ENCODE measurements at places on chromosomes 2 and 18.

DNA sequence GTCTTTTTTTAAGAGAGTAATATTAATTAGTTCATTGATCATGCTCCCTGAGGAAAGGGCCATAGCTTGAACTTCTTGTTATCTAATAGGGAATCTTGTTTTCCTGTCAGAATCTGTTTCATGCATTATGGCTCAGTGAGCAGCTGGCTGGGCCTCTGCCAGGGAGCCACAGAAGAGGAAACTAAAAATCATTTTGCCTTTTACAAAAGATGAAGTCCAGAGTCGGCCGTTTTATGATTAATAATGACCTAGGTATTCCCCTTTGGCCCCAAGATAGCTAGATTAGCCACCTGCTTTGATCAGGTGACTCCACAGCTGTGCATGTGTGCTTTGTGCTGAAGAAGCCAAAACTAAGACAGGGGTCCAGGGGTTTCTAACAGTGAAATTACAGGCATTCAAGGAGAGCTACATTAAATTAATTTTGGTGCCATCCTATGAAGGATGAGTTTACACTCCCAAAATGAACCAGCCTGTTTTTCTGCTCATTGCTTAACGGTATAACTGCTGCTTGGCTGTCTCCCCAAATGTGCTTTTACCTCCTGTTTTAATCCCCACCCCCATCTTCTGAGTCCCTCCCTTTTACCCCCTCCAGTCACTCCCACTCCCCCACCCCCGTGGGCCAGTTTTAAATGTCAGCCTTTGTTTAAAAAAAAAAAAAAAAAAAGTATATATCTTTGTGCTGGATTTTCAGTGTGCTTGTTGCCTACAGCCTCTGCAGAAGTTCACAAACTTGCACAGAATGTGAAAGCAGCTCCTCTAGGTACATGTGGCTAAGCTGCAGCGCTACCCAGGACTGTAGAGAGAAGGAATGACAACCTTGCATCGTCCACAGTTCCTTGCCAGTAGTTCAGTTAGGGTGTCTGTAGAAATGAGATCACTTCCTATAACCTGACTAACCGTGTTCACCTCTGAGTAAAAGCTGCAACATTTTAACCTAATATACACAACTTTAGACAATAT lies 93.1 kb downstream of the CABLES1 start:
- no peak for DNase-seq

DNA sequence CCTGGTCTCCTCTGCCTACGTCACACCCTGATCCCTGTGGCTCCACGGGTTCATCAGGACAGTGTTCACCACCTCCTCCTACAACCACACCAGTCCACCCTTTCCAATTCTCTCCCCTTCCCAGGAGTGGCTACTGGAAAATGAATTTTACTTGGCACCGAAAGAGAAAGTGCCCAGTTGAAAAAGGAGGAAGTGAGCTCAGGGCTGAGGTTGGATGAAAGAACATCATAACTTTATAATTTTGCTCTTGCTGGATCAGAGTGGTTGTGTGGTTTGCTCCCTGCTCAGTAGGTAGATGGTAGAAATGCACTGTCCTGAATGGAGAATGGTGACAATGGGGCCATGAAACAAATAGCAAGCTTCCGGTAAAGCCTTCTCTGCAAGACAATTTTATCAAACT lies 140.3 kb upstream of the DDX18 start:
- no peak for DNase-seq

DNA sequence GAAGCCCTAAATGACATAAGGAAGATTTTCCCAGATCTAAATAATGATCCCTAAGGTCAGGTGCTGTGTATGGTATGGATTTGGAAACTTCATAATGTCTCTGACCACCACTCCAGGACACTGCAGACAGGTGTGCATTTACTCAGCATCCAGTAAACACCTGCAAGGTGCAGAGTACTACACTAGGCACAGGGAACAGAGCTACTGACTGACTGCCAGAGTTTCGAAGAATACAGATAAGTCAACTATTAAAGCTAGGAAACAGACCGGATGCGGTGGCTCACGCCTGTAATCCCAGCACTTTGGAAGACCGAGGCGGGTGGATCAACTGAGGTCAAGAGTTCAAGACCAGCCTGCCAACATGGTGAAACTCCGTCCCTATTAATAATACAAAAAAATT lies 65.0 kb downstream of the ATP8B1 start:
- no peak for DNase-seq

- DNase-seq, result no peak
Observed at GRCh38 chr18:13580351-13580750, 146.0 kb downstream of the FAM210A start.

DNA sequence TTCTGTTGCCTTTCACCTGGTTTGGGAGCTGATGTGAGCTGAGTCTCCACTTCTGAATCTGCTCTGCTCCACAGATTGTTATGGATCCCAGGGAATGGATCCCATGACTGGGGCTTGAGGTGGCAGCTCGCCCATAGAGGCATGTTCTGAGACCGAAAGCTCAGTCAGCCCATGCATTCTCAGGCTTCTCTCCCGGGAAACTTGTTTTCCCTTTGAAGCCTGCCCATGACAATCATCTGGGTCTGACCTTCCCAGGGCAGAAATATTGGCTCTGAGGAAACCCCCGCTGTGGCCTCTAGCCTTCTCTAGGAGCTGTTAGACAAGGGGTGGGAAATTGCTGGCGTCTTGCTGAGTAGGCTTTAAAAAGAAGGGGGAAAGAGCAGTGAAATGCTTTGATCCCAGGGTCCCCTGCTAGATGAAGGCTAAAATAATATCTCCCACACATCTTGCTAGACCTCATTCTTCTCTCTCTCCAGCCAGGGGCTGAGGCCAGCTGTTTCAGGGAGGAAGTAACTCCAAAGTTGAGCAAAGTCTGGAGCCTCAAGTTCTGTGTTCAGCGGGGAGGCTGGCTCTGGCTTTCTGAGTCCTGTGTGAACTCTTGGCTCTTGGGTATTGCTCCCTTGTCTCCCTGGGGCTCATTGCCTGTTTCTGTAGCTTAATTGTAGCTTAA lies 2.0 kb downstream of the VAMP8 start:
- no peak for DNase-seq

DNA sequence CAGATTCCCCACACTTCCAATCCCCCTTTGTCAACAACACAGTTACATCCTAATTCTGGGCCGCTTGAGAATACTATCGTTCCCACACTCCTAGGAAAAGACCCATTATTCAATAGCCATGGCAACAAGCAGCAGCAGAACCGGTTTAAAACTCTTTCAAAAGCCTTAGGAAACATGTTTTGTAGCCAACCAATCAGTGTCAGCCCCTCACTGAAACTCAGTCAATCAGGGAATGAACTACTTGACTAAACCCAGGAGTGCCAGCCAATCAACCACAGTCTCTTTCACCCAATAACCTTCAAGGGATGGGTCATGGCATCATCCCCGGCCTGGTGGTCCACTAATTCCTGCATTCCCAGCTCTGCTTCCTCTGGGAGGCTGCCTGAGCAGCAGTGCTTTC lies 204.8 kb upstream of the HS6ST1 start:
- no peak for DNase-seq

GRCh38 chr2:75053484-75054112 lies 95.2 kb downstream of the POLE4 start:
- DNase-seq, result no peak

GRCh38 chr18:433960-434359 lies 66.5 kb downstream of the COLEC12 start:
- DNase-seq, result no peak

DNA sequence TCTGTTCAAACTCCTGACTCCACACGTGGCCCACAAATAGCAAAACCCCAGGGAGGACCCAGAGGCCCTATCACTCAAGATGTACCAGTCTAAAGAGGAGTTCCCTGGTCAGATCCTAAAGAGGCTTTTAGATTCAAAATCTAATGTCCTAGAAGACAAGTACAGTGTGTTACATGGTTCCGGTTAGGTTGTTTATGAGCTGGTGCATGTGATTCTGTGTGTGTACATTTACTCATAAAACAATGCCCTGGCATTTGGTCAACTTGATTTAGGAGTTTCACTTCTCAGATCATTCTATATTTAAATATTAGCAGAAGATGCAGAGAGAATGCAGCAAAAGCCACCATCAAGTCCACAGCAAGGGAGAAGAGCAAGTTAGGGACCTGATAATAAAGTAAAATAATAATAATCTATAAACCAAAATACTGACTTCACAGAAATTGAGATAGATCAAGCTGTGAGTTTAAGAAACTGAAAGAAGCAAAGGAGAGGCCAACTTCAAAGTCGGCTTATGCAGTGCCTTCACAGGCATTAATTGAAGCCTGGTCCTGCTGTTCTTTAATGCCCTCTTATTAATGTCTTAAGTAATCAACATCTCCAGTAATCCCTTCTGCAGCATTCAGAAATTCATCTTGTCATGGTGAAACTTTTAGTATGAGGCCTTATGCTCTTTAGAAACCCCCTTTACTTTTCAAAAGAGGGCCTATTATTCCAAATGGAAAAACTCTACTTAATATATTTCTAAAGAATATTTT lies 4.2 kb upstream of the AP1S3 start:
- DNase-seq, result no peak

DNA sequence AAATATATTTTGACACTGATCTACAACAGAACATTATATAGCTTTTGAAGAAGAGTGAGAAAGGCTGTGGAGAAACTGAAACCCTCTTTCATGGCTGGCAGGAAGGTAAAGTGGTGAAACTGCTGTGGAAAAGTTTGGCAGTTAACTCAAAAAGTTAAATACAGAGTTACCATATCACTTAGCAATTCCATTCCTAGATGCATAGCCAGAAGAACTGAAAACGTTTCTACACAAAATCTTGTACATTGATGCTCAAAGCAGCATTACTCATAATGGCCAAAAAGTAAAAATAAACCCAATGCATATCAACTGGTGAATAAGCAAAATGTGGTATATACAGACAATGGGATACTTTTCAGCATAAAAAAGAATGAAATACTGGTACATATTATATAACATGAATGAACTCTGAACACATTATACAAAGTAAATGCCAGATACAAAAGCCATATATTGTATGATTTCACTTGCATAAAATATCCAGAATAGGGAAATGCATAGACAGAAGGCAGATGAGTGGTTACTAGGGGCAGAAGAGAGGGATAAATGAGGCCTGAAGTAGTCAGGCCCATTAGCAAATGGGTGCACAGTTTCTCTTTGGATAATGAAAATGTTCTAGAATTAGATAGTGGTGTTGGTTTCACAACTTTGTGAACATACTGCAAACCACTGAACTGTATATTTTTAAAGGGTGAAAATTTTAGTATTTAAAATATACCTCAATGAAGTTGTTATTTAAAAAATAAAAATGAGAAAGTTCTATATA lies 114.3 kb downstream of the DYM start:
- DNase-seq, result no peak

DNA sequence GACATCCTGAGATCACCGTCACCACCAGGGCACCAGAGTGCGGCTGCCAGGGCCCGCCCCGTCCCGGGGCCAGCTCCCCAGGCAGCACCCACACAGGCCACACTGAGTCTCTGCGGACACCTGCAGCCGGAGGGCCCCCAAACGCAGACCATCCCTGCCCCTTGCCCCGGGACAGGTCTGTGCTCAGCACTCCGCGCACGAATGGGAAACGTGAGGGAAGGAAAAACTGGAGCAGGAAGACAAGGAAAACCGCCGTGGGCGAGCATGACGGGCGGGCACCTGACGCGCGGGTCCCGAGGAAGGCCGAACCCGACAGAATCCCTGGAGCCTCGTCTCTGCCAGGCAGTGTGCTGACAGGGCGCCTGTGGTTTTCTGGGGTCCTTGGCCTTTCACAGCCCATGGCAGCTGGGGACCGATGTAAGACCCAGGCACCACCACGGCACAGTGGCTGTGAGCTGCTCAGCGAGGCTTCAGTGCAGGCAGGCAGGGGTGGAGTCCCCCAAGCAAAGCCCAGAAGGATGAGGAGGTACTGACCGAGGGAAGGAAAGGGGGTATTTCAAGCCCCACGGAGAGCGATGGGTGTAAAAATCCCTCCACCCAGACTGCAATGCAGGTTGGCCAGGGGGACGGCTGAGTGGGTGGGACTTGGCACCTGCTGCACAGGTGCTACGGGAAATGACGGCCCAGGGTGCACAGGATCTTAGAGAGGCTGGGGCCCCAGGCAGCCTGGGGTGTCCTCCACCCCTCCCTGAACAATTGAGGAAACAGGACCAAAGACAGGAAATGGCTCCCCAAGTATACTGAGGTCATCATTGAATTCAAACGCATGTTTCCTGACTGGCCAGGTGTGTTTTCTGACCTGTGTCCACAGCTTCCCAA lies 59.0 kb downstream of the PXDN start:
- no peak for DNase-seq

DNA sequence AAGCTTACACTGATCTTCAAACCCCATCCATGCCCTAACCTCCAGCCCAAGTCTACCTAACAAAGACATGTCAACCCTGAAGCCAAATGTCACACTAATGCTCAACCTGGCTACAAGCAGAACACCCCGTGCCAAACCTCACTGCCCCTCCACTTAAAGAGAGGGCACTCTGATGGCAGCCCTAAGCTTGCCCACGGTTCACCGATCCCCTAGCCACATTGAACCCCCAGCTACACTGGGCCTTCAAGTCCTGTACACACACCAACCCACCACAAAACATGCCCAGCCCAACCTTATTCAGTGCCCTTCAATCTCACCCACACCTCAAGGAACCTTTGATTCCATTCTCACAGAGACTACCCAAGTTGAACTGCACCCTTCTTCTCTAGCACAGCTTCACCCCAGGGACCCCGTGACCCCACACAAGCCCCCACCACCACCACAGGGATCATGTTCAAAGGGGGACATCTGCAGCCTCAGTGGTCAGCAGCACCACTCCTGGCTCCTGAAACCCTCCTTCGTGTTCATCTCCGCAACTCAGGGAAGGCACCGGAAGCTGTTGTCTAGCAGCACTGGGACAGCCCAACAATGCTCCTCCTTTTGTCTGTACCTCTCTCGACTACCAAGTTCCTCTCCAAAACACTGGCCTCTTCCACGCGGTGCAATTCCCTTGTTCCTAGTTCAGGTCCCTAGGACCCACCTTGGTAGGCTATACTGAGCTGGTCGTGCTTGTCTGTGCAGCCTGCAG lies 218.8 kb downstream of the CYP26B1 start:
- DNase-seq, result no peak

DNA sequence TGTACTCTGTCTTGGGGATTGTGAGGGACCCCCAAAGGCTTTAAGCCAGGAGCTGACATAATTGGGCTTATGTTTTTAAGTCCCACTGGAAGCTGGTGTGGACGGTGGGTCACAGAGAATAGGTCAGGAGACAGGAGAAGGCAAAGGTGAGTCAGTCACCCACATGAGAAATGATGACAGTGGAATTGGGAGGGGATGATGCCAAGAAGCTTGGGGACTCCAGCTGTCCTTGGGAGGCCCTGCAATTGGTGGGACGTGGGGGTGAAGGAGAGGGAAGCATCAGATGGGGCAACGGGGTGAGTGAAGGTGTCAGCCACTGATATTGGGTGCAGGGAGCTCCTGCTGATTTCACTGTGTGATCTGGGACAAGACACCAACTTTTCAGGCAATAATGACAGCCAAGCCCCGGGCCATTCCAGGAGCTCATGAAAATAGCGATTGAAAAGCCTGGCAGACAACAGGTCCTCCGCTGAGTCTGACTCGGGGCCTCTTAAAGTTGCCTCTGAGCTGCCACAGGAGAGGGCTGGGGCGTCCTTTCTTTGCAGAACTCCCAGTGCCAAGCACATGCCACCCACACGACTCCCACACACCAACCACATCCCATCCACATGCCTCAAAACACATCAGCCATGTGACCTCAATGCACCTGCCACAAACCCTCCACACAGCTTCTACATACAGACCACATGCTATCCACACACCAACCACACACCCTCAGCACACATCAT lies 13.4 kb downstream of the TNS1 start:
- DNase-seq, result no peak

- DNase-seq, result no peak
Observed at GRCh38 chr18:46289931-46290330, 185.7 kb downstream of the HAUS1 start.

Measured in stimulated activated naive CD4-positive, alpha-beta T cell treated with Interleukin-2 at 50 U/mL for 16 hours (primary cell).